Natural killer cell treated with Interleukin-12 subunit alpha and Interleukin-12 subunit beta and Interleukin-15 and Interleukin-18, amount 100 ng/mL, for 72 hours (primary cell): ENCODE measurements at places on chromosomes 5 and 9. TPM values are rescaled to one million over a fixed set of nuclear protein-coding genes. Genes with fewer than 3 reads are reported as not detected.

- DNase-seq, result no peak
Measured at GRCh38 chr5:126680191-126680817, 79.6 kb downstream of the PHAX start.

DNA sequence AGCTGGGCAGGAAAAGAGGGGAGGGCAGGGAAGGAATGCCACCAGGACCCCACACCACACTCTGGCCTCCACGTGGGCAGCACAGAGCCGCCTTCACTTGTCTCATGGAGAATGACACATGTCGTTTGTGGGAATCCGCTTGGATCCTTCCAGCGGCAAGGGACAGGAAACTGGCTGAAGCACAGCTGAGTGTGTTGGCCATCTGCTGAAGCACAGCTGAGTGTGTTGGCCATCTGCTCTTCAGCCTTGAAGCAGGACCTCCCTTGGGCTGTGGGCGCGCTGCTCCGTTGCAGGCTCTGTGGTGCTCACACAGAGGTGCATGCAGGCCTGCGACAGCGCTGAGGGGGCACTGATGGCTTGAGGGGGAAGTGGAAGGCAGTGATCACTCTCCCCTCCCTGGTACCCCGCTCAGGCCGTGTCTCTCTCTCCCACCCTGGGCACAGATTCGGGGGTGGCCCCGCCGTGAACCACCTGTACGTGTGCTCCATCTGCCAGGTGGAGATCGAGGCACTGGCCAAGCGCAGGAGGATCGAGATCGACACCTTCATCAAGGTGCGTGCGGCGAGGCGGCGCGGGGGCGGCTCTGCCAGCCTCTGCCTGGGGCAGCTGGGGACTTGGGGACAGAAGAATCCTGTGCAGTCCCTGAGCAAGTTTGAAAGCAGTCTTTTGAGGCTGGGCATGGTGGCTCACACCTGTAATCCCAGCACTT, 40.6 kb downstream of the USP20 start:
- DNase-seq, result no peak

GRCh38 chr5:13251623-13252376, 692.7 kb downstream of the DNAH5 start:
- no peak for DNase-seq

DNA sequence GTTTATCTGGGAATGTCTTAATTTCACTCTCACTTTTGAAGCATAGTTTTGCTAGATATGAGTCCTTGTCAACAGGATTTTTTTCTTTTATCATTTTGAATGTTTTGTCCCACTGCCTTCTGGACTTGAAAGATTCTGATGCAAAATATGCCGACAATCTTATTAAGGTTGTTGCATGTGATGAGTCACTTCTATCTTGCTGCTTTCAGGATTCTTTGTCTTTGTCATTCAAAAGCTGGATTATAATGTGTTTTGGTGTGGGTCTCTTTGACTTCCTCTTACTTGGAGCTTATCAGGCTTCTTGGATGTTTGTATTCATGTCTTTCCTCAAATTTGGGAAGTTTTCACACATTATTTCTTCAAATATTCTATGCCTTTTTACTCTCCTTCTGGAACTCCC, 33.8 kb downstream of the PLEKHG4B start:
- no peak for DNase-seq

GRCh38 chr9:14812806-14813205, 90.3 kb upstream of the CER1 start:
- no peak for DNase-seq

DNA sequence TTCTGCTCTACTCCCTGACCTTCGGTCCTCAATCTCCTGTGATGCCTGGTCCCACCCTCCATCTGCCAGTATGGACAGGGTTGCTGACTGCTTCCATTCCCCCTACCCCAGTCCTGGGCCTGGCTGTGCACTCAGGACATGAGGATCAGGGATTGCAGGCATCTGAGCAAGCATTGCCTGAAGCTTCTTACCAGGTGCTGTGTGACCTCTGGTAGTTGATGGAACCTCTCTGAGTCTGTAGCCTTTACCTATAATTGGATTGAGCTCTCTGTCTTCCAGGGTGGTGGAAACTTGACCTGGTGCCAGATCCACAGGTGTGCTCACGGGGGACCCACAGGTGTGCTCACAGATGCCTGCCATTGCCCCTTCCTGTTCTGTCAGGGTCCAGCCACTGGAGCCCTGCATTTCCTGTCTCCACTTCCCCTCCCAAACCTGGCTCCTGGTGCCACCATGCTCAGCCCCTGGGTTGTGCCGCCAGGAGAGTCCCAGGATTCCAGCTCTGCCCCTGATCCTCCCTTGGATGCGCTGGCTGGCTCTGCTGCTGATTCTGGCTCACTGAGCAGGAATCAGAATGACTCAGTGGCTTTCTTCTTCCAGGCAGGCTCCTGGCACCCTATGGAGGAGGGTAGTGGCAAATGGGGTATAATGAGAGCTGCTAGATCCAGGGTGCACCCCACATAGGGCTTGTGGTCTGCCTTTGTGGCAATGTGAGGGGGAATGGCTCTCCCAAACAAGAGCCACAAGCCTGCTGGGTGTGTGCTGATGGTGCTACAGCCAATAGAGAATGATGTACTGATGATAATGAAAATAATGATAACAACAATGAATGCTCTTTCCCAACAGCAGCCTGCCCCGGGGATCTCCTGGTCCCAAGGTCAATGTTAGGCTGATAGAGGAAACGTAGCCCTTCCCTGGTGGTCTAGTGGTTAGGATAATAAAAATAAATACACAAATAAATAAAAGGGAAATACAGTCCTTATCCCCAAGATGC, 35.2 kb upstream of the PSD2 start:
- DNase-seq, result no peak

DNA sequence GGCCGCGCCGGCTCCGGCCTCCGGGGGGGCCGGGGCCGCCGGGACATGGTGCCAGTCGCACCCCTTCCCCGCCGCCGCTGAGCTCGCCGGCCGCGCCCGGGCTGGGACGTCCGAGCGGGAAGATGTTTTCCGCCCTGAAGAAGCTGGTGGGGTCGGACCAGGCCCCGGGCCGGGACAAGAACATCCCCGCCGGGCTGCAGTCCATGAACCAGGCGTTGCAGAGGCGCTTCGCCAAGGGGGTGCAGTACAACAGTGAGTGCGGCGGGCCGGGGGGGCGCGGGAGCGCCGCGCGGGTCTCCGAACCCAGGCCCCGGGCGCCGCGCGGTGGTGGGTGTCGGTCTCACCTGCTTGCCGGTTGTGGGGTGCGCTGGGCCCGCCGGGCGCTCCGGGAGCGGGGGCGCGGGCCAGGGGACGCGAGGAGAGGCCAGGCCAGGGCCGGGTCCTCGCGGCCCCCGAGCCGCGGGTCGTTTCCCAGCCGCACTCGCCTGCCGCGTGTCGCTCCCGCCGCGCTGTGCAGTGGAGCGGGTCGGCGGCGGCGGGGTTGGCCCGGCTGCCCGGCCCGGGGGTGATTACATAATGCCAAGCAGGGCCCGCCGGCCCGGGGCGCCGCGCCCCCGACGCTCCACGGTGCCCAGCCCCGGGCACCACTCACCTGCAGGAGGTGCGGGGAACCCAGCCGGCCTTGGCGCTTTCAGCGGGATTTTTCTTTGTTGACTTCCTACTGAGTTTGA, 492 bp downstream of the RABL6 start:
- no peak for DNase-seq

GRCh38 chr5:35246900-35247647, 16.8 kb upstream of the PRLR start:
- no peak for DNase-seq

- no peak for DNase-seq
Measured at GRCh38 chr5:27020973-27021372, 17.4 kb downstream of the CDH9 start.

- no peak for DNase-seq
Measured at GRCh38 chr5:138601444-138601843, 26.2 kb upstream of the HSPA9 start.

- no peak for DNase-seq
Measured at GRCh38 chr5:106093134-106093533, 1577.6 kb downstream of the EFNA5 start.

DNA sequence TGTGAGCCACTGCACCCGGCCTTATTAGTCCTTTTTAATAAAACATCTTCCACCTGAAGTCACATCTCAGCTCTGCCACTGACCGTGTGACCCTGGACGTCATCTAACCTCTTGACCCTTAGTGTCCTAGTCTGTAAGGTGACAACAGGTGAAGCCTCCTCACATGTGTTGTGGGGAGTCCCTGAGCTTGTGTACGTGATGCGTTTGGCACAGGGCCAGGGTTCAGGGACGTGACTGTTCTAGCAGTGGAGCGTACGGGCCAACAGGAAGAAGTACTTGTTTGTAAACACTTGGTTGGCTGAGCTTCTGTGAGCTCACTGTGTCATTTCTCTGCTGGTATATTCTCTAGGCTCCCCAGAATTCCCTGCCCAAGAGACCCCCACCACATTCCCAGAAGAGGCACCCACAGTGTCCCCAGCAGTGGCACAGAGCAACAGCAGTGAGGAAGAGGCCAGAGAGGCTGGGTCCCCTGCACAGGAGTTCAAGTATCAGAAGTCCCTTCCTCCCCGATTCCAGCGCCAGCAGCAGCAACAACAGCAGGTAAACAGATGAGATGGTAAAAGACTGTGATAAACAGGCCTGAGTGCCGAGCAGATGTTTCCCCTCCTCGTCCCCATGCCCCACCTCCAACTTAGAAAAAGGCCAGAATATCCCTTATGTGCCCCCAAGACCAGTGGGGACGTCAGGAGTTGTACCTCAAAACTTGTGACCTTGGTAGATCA, 35.3 kb upstream of the POMT1 start:
- no peak for DNase-seq

DNA sequence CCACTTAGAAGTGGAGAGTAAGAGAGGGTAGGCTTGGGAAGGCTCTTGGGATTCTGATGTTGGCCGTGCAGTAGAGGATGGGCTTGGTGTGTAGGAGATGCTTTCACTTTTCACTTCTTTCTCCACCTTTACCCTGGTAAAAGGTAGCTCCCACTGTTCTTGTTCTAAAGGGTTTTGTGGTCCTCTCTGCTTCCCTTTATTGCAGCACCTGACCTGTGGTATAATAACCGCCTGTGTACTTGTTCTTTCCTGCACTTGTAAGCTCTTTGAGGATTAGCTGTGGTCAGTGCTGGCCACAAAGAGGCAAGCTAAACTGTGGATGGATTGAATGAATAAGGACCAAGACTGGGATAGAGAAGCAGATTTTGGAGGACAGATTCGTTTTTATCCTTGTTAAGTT, 25.2 kb downstream of the KDM4C start:
- DNase-seq, result no peak

DNA sequence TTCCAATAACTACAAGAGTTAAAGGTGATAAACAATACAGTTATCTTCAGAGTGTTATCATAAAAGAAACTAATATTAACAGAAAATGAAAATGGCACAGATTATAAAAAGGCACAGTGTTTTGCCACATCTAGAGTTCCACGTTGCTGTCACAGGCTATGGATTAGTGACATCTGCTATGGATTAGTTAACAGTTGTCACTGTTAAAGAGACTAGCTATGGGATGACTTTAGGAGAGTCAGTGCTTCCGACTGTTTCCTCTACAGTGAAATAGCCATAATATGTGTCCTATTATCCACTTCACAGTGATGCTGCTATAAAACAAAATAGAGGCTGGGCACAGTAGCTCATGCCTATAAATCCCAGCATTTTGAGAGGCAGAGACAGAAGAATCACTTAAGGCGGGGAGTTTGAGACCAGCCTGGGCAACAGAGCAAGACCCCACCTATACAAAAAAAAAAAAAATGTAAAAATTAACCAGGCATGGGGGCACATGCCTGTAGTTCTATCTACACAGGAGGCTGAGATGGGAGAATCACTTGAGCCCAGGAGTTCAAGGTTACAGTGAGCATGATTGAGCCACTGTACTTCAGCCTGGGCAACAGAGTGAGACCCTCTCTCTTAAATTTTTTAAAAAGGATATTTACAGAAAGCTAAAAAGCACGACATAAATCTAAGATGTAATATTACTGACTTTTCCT, 19.7 kb downstream of the MAPKAP1 start:
- no peak for DNase-seq

- no peak for DNase-seq
Measured at GRCh38 chr5:170070556-170071412, 34.9 kb upstream of the FOXI1 start.

- DNase-seq, result no peak
Measured at GRCh38 chr5:166708291-166708690, 1583.2 kb upstream of the WWC1 start.

- DNase-seq, result no peak
Measured at GRCh38 chr9:13166996-13167395, 112.5 kb downstream of the MPDZ start.

SLC34A1 gene
- total RNA-seq, result not detected

ADAMTS12 gene
- not detected for total RNA-seq

MYMK gene
- total RNA-seq, result not detected

HMMR gene
- 44.3 TPM for total RNA-seq

IRX1 gene
- total RNA-seq, result not detected
